Stimulated activated CD8-positive, alpha-beta memory T cell treated with anti-CD3 and anti-CD28 coated beads, Interleukin-4, amount 100 ng/mL, for 4 hours (primary cell): ENCODE measurements at places on chromosomes 11 and 22.

DNA sequence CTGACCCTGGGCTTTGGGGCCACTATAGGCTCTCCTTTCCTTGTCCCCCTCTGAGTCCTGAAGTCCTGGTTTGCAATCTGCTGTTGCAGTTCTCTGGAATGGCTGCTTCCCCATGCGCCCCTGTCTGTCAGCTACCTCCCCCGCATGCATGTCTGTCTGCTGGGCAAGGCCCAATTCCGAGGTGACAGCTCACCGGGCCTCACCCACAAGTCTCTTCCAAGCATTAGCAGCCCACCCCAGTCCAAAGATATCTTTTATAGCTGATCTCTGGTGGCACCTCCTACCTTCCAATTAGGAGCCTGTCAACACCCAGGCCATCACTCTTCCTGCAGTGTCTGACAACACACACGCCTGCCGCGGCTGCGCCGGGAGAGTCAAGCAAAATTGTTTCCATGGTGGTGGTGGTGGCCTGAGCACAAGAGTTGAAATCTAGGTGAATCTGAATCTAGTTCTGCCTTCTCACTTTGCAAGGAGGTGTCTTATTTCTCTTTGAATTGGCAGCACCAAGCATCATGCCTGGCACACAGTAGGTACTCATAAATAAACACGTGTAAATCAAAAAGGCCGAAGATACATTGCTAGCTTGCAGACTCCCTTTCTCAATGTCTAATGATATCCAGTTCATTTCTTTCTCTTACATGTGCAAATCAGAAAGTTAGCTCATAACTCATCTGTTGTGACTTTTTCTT is 1.2 kb upstream of the LMO2 start:
- DNase-seq = no peak

GRCh38 chr22:19928207-19928606 is 13.4 kb upstream of the COMT start:
- no peak for DNase-seq

- no peak for DNase-seq
Measured at GRCh38 chr22:44956840-44957767, 52.7 kb downstream of the PHF21B start.

GRCh38 chr22:35113341-35113740 is 47.4 kb downstream of the ISX start:
- DNase-seq = no peak

DNA sequence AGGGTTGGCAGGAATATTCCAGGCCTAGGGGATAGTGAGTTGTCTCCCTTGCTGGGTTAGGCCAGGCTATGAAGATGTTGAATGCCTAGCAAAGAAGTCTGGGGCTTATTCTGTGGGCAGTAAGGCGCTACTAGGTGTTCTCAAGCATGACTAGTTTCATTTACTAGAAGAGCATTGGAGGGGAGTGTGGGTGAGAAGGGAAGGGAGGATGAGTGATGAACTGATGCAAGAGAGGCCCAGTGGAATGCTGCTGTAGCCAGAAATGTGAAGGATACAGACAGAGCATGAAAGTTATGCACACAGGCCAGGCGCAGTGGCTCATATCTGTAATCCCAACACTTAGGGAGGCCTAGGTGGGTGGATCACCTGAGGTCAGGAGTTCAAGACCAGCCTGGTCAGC is 33.5 kb downstream of the POU2F3 start:
- no peak for DNase-seq

- no peak for DNase-seq
Measured at GRCh38 chr11:35321532-35322317, 97.6 kb downstream of the SLC1A2 start.

GRCh38 chr11:695288-695537 is 191 bp upstream of the DEAF1 start:
- DNase-seq = no peak

DNA sequence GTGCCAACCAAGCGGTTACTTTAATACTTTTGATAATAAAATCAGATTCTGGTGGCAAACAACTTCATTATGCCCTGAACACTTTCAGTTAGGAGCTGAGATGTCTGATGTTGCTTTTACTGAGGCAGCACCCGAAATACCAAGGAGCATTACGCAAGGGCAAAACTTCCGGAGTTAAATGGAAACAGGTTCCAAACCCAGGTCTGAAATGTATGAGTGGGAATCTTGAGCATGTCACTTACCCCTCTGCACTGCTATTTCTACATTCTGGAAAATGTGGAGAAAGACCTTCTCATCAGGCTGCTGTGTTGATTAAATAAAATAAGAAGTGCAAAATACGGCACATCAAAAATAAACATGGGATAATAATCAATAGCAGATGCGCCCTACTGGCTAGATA is 315.1 kb downstream of the LARGE1 start:
- DNase-seq = no peak

GRCh38 chr11:94401773-94402265 is 600 bp upstream of the GPR83 start:
- DNase-seq = no peak

DNA sequence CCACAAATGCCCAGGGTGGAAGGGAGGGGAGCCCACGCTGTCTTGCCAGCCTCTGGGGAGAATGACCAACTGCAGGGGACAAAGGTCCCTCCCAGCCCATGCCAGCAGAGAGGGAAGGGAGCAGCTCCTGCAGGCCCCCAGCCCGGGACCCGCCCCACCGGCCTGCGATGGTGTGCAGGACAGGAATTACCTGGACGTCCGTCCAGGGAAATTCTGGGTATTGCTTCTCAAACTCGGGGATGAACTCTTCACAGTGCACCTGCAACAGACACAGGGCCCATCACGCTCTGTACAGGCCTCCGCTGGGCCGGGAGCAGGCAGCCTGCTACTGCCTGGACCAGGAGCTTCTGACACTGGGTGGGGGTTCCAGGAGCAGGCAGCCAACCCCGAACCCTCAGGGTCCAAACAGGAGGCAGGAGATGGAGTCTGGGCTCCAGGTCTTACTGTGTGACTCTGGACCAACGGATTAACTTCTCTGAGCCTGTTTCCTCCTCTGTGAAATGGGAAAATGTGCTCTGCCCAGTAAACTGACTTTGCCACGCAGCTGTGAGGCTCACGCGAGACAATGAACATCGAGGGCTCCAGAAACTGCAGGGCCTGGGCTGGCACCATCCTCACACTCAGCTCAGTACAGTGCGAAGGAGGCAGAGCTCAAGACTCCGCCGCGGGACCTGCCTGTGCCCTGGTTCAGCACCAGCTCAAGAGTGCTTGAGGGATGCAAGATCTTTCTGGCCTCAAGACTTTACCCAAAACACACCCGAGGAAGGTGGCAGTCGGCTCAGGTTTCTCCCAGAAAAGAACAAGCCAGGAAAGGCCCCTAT is 17.4 kb downstream of the TTLL12 start:
- no peak for DNase-seq

- DNase-seq = no peak
Measured at GRCh38 chr11:22157531-22157930, 35.4 kb upstream of the ANO5 start.

DNA sequence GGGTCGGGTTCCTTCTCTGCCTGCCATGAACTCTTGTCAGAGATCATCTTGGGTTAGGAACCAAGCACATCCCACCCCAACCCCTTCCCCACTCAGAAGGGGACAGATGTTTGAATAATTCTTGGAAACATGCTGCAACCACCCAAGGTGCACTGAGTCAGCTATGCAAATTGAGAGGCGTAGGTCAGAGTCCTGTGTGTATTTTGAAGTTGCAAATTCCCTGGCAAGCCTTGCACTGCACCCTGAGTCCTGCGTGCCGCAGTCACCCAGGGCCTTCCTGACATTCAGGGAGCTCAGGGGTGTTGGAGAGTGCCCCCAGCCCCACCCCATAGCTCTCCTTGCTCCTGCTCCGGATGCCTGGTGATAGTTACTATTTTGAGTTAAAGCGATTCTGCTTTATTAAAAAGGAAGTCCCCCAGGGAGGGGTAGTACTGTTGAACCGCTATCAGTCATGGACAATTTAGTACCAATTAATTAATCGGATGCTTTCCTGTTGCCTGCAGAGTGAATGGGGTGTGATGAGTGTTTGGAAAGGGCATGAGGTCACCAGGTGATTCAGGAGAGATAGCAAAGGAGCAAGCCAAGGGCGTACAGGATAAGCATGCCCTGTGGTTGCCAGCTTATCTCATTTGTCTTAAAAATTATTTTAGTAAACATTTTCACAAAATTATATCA is 123.7 kb downstream of the GRIK4 start:
- no peak for DNase-seq

- no peak for DNase-seq
Measured at GRCh38 chr11:134752964-134753770, 341.1 kb upstream of the B3GAT1 start.

GRCh38 chr22:23563111-23563510 is 17.0 kb downstream of the IGLL1 start:
- DNase-seq = no peak

- no peak for DNase-seq
Measured at GRCh38 chr11:29063630-29064361, 953.0 kb downstream of the KCNA4 start.

DNA sequence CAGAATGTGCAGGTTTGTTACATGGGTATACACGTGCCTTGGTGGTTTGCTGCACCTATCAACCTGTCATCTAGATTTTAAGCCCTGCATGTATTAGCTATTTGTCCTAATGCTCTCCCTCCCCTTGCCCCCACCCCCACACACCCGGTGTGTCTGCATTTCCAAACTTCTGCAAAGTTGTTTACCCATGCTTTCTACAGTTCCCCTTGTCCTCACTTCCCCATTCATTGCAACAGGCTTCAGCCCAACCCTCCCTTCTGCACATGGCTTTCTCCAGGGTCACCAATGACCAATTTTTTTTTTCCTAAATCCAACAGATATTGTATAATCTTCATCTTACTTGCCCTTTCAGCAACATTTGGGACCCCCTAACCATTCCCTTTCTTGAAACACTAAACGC is 32.0 kb upstream of the NUP50 start:
- no peak for DNase-seq

- no peak for DNase-seq
Measured at GRCh38 chr11:46625406-46625805, 8.1 kb downstream of the ATG13 start.

DNA sequence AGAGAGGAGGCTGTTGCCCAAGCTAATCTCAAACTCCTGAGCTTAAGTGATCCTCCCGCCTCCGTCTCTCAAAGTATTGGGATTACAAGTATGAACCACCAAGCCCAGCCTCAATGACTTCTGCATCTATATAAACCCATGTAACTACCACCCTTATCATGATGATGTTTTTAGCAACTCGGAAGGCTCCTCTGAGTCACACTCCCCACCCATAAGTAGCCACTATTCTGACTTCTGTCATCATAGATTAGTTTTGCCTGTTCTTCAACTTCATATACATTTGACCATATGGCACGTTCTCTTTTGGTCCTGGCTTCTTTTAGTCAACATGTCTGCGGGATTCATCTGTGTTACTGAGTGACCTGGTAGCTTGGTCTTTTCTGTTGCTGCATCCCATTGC is 6.4 kb upstream of the FOSL1 start:
- no peak for DNase-seq

GRCh38 chr22:38948181-38948940 is 9.0 kb upstream of the APOBEC3A start:
- no peak for DNase-seq

DNA sequence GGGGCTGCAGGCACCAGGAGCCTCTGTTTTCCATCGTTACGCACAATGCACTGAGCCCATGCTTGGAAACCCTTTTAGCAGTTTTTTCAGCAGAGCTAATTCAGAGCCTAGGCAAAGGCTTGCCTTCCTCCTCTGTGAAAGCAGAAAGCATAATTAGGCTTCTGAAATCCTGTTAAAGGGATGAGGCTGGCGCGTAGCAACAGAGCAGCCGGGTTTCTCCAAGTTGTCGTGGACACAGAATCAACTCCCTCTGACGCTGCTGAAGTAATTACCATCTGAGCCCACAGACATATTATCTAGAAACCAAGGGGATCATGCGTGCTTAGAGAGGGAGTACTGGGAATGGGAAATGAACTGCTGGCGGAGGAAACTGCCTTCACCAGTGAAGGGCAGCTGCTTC is 85.4 kb downstream of the MYO18B start:
- DNase-seq = no peak

GRCh38 chr11:69770540-69770939 is 4.6 kb downstream of the FGF4 start:
- no peak for DNase-seq

DNA sequence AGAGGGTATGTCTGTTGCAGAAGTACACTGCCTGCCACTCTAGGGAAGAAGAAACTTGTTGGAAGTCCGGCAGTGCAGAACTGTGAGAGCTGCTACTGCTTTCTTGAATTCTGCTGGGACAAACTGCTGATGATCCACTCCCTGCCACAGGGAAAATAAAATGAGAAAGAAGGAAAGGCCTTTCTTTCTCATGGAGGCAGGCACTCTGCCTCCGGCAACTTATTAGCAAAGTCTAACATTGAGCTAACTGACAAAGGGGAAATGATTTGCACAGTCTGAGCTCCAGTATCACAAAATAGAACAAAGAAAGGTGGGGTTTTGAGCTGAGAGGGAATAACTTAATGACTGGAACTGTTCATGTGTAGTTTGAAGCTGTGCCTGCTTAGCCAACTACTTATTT is 134.6 kb downstream of the AASDHPPT start:
- DNase-seq = no peak

DNA sequence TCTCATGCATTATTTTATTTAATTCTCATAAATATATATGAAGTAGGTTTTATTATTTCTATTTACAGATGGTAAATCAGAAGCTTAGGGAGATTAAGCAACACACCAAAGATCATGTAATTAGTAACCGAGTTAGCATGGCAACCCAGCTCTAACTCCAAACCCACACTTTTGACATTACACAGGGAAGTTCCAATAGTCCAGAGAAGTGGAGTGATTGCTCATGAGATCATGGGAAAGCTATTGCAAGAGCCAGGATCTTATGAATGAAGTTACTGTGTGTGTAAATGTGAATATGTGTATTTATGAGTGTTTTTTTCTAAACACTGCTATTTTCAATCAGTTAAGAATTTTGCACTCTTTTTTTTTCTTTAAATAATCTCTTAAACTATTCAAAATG is 225.8 kb upstream of the KIRREL3 start:
- DNase-seq = no peak

GRCh38 chr22:43126501-43127165 is 16.1 kb downstream of the BIK start:
- no peak for DNase-seq

GRCh38 chr11:107591378-107592230 is 657 bp downstream of the ELMOD1 start:
- no peak for DNase-seq

- DNase-seq = no peak
Measured at GRCh38 chr11:57972013-57972367, 51.7 kb upstream of the OR9Q1 start.

DNA sequence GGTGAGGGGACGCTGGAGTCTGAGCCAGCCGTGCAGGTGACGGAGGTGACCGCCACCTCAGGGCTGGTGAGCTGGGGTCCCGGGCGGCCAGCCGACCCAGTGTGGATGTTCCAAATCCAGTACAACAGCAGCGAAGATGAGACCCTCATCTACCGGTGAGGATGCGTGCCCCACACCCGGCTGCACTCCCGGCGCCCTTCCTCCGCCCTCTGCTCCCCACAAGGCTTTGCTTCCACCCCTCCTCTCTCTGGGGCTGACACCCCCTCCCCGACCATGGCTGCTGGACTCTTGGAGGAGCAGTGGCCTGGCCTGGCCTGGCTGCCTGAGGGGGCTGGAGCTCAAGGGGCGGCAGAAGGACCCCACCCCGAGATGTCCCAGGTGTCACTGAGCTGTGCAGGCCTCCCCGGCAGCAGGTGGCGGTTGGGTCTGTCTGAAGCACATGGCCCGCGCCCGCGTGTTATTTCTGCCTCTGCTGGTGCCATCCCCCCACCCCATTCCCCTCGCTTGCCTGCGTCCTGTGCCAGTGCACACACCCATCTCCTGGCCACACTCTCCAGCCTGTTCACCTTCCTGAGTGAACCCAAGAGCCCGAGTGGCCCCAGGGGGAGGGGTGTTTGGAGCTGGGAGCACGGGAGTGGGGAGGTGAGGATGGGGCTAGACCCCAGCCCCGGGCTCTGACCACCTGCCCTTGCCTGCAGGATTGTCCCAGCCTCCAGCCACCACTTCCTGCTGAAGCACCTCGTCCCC is 2.2 kb downstream of the LRFN4 start:
- DNase-seq = no peak
